ENCODE measurements at places on chromosomes 1 and 21.

GRCh38 chr21:37463083-37463801, 96.7 kb downstream of the DYRK1A start:
- DNase-seq = no peak

GRCh38 chr1:29237129-29237821, 953 bp downstream of the PTPRU start:
- no peak for DNase-seq

DNA sequence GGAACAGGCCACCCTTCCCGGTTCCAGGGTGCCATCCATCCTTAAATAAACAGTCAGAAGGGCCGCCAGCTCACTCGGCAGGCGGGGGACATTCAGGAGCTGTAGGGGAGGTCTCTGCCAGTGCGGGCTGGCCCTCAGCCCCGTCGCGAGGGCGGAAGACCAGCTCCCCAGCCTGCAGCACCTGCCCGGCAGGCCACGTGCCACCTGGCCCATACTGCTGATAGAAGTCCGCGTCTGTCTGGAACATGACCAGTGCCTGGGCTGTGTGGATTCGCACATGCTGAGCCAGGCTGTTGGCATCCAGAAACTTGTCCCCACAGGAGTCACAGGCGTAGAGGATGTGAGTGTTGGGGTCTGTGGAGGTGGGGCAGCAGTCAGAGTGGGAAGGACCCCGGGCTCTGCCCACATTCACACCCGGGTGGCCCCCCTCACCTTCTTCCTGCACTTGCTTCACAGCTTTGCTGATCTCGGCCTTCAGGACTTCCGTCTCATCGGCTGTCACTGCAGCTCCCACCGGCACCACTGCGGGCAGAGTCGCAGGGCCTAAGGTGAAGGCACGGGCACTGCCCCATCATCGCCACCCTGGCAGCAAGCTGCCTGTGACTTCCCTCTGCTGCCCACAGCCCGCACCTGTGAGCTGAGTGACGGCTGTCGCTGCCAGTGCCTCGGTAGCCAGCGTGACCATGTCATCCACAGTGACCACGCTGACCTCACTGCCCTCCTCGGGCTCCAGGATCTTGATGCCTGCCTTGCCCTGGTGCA, 33.8 kb downstream of the ZBTB17 start:
- no peak for DNase-seq

GRCh38 chr1:219223496-219223895, 49.8 kb downstream of the LYPLAL1 start:
- DNase-seq = no peak

GRCh38 chr1:226646026-226646869, 92.8 kb downstream of the ITPKB start:
- no peak for DNase-seq

DNA sequence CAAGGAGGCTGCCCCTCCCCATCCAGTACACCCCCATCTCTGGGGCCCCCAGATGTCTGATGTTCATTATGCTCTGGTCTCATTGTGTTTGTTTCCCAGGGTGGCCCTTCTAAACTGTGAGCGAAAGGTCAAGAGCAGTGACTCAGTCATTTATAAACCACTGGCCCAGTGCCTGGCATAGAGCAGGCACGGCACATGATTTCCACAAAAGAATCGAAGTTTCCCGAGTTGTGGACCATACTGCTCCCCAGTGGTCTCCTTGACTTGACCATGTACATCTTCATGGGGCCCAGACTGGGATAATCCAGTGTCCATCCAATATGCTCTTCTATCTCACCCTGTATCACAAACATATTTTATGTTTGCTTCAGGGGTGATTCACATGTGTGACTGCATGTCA, 153.3 kb downstream of the NR5A2 start:
- DNase-seq = no peak

- no peak for DNase-seq
Observed at GRCh38 chr1:246544001-246544400, 22.1 kb downstream of the TFB2M start.

- DNase-seq = no peak
Observed at GRCh38 chr21:31543191-31543590, 116.3 kb upstream of the SOD1 start.

DNA sequence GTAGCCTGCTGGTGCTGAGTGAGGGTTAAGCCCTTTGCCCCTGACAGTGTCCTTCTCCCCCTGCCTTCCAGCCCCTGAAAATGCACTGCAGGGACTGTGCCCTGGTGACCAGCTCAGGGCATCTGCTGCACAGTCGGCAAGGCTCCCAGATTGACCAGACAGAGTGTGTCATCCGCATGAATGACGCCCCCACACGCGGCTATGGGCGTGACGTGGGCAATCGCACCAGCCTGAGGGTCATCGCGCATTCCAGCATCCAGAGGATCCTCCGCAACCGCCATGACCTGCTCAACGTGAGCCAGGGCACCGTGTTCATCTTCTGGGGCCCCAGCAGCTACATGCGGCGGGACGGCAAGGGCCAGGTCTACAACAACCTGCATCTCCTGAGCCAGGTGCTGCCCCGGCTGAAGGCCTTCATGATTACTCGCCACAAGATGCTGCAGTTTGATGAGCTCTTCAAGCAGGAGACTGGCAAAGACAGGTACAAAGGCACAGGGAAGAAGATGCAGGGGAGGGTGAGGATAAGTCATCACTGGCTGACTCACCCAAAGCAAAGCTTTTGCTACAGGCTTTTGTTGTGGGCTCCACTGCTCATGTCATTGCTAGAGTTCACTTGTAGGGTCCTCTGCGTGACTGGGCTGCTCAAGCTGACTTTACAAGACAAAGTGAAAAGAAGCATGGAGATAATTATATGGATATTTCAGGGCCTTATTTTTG, 174.9 kb downstream of the PIGK start:
- no peak for DNase-seq

- no peak for DNase-seq
Observed at GRCh38 chr1:41320895-41321676, 40.1 kb upstream of the FOXO6 start.

DNA sequence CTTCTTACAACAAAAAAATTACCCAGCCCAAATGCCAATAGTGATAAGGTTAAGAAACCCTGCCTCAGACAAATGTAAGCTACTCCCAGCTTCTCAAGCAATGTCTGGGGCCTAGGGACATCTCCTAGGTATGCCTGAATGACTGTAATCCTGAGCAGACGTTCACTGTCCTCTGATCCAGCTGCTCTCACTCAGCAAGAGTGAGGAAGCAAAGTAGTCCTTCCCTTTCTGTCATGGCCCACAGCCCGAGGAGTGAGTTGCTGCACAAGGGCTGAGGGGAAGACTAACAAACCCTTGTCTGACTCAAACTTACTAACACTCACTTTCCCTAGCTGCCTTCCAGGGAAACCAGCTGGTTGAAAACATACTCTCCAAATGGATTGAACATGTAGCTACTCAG, 124.9 kb upstream of the TNFSF4 start:
- DNase-seq = no peak

- DNase-seq = peak; percentile 8
Observed at GRCh38 chr1:7842517-7842916, 10.3 kb downstream of the UTS2 start.

DNA sequence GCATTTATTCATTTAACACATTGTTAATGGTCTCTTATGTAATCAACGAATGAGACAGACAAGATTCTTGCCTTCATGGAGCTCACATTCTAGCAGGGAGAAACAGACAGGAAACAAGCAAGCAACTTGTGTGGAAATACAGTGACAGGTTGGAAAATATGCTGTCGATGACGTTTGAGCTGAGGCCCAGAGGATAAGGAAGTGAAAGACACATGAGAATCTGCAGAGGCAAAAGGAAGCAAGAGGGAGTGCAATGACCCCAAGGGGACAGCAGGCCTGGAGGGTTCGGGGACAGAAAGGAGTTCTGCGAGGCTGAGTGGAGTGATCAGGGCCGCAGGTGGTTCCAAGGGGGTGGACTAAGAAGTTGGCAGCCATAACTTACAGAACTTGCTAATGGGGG, 60.6 kb upstream of the AKT3 start:
- no peak for DNase-seq

GRCh38 chr21:41509145-41509496, 1.2 kb upstream of the TMPRSS2 start:
- DNase-seq = no peak

- no peak for DNase-seq
Observed at GRCh38 chr1:162016631-162017030, 7.0 kb downstream of the OLFML2B start.

DNA sequence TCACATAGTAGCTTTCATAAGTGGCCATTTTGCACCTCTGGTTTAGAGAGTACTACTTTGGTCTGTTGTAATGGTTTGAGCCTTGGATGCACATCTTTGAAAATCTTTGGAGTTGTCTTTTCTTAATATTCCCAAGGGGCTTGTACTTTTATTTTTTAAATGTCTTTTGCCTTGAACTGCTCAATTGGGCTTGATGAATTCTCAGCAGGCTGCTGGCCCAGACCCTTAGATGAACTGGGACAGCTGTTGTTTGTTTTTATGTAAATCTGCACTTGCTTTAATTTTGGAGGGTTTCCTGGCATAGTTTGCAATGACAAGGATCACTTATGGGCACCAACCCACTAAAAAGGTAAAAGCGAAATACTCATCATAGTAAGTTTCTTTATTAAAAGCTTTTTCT, 24.9 kb downstream of the NGF start:
- DNase-seq = no peak

- no peak for DNase-seq
Observed at GRCh38 chr1:33575324-33575879, 103.0 kb downstream of the ZSCAN20 start.

DNA sequence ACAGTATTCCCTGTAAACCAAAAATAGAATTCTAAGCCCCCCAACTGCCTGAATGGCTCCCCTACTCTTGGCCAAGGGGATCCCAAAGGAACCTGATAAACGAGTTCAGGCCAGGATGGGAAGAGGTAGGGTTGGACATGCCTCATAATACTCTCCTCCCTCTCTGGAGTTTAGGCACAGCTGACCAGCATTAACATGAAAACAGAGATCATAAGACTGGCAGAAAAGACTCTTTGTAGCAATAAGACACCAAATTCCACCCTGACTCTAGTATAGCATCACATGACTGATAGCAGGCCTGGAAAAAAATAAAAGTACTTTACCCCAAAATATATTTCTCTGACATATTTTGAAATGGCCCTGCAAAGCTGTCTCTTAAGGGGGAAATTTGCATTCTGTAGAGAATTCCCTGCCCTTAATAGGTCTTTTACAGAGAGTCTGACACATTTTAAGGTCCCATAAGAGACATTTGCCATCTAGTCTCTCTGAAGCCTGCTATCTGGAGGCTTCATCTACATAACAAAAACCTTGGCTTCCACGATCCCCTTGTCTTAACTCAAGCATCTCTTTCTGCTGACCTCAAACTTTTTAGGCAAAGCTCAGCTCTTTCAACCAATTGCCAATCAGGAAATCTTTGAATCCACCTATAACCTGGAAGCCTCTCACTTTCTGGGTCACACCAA, 55.9 kb downstream of the SIK1 start:
- DNase-seq = no peak

DNA sequence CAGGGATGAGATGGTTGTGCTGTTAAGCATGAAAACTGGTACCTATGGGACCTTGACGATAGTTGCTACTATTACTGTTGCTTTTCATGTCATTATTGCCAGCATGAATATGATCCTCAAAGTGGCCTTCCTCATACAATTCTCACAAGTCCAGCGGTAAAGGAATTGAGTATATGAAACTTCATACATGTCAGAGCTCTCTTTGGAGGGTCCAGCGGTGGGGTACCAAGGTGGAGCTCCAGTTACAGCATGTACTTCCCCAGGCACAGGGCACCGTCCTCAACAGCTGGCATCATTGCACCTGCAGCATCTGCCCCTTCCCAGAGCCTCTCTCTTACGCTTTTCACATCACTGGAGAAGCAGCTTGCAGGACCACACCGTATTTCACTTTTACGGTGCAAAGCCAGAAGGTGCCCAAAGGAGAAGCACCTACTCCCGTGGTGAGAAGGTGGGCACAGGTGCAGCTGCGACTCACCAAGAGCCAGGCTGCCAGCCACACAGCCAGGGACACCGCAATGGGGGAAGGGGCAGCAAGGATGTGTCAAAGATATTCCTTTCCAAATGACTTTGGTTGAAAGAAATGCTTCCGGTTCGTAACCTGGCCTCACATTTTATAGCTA, 166.4 kb upstream of the IRF2BP2 start:
- no peak for DNase-seq

GRCh38 chr1:96927125-96927524, 205.5 kb downstream of the PTBP2 start:
- no peak for DNase-seq

GRCh38 chr21:30932686-30933085, 51.3 kb upstream of the KRTAP11-1 start:
- DNase-seq = no peak

DNA sequence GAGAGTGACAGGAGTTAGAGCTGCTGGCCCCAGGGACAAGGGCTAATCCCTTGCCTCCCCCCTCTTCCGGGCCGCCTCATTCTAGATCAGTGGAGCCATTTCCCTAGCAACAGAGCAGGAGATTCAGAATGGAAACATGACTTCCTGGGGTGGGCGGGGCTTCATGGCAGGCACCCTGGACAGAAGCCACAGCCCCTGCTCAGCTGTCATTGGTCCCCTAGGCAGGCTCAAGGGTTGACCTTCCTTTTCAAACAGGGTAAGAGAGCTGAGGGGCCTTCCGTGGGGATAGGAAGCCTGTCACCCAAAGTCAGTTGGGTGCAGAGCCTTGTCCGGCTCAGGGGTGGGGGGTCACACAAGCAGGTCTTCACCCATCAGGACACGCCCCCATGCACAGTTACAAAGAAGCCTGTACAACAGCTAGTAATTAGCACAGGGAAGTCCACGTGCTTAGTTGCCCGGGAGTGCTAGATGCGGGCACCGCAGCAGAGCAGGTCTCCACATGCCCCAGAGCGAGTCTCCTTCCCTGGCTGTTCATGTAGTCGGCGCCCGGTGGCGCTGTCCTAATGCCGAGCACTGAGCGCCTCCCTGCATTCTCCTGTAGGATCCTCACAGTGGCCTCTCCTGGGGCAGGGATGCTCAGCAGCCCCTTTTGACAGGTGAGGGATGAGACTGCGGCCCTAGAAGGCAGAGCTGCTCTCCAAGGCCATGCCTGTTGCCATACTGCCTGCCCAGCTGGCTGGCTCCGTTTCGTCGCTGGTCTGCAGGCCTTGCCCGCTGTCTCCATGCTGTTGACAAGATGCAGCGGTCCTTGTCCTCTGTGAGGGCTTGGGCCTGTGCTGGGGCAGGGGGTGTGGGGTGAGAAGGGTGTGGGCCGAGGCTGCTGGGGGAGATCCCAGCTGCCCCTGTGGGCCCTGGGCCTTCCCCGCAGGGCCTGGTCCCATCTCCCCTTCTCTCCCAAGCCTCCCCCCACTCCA, 5.1 kb downstream of the TMEM201 start:
- DNase-seq = no peak

GRCh38 chr1:119917304-119918055, 21.2 kb upstream of the ADAM30 start:
- no peak for DNase-seq

- no peak for DNase-seq
Observed at GRCh38 chr1:84855168-84855567, 37.8 kb downstream of the LPAR3 start.
